ENCODE measurements at places on chromosomes 11 and 22.

- DNase-seq, result no peak
Observed at GRCh38 chr11:47327025-47327424, 25.5 kb downstream of the MYBPC3 start.

DNA sequence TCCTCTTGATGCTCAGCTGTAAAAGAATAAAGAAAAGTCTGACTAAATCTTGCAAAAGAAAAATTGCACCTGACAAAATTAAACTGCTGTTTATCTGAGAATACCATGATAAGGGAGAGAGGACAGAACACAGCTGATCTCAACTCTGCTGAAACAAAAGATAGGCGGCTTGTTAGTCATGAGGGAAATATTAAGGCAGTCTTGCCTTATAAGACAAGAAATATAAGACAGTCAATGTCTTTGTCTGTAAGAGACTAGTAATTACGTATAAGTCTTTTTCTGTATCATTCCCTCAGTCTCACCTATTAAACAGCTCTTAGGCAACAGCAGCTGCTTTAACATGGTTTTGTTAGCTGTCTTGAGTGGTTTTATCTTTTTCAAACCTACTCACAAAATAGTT, 296.6 kb downstream of the LUZP2 start:
- no peak for DNase-seq

GRCh38 chr11:46327829-46328228, 19.4 kb upstream of the DGKZ start:
- DNase-seq, result no peak

GRCh38 chr11:2663506-2663905, 36.3 kb downstream of the KCNQ1OT1 start:
- DNase-seq, result no peak

GRCh38 chr11:44630511-44631210, 65.2 kb downstream of the CD82 start:
- DNase-seq, result no peak

GRCh38 chr11:97814325-97814959, 1206.3 kb upstream of the CNTN5 start:
- DNase-seq, result no peak

GRCh38 chr22:46557736-46558480, 20.5 kb upstream of the CELSR1 start:
- no peak for DNase-seq

DNA sequence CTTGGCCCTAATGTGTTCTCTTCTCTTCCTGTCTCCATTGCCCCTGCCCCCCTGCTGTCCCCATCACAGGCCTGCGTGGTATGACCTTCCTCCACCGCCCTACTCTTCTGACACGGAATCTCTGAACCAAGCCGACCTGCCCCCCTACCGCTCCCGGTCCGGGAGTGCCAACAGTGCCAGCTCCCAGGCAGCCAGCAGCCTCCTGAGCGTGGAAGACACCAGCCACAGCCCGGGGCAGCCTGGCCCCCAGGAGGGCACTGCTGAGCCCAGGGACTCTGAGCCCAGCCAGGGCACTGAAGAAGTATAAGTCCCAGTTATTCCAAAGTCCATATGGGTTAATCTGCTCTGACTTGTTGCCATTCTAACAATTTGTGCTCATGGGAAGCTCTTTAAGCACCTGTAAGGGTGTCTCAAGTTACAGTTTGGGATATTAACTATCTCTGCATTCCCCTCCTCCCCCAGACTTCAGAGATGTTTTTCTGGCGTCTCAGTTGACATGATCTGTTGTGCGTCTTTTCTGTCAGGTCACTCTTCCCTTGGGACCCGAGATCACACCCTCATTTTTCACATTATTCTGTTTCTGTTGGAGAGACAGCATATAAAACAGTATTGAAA, 60.0 kb downstream of the COMMD9 start:
- no peak for DNase-seq

DNA sequence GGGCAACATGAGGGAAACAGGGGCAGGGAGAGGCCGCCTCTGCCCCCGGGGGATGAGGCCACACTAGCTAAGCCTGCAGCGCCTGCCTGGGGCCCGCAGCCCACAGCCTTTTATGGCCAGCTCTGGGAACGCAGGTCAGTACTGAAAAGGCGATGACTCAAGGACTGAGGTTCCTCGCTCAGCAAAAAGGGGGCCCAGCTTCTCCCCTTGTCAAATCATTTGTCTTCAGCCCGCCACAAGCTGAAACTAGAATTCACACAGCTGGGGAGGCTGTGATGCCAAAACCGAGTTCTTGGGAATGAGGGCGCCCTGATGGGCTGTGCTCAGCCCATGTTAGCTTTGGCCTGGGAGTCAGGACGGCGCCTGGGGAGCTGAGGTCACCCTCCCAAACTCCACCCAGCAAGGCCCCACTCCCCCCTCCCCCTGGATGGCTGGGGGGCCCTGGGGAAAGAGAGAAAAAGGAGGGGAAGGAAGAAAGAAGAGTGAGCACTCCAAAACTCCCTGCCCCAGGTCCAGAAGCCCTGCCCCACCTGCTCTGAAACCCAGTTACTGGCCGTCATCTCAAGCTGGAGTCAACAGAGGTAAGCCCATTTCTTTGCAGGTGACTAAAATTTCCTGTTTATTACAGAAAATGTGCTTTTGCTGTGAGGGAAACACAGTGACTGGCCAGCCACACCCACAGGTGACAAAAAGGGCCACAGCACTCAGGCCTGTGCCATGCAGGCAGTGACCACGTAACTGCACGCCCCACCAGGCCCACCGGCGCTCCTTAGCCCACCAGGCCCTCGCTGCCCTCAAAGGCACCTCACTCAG, 13.7 kb downstream of the EHD1 start:
- DNase-seq, result no peak

GRCh38 chr22:22935546-22936157, 48.0 kb downstream of the IGLL5 start:
- DNase-seq, result no peak

- no peak for DNase-seq
Observed at GRCh38 chr11:69230856-69231425, 63.0 kb upstream of the MYEOV start.

- DNase-seq, result no peak
Observed at GRCh38 chr11:122375687-122376399, 259.8 kb upstream of the BLID start.

DNA sequence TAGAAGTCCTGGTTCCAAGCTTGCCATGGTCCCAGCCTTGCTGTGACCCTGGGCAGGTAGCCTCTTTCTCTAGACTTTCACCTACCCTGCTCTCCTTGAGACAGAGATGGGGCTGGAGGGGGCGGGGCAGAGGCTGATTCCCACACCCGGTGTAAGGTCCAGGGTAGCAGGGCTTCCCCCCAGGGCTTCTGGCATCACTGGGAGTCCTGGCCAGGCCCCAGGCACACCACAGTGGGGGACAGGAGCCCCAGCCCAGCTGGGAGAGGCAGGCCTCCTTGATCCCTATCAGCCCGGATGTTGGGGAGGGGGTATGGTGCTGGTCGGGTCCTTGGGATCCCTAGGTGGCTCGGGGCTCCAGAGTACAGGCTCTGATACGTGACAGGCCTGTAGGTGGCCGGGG, 1.7 kb upstream of the NUDT8 start:
- DNase-seq, result no peak

GRCh38 chr11:65607614-65608426, 6.2 kb downstream of the MAP3K11 start:
- no peak for DNase-seq

GRCh38 chr11:12008790-12009616, 577 bp upstream of the DKK3 start:
- DNase-seq, result peak; percentile 44

DNA sequence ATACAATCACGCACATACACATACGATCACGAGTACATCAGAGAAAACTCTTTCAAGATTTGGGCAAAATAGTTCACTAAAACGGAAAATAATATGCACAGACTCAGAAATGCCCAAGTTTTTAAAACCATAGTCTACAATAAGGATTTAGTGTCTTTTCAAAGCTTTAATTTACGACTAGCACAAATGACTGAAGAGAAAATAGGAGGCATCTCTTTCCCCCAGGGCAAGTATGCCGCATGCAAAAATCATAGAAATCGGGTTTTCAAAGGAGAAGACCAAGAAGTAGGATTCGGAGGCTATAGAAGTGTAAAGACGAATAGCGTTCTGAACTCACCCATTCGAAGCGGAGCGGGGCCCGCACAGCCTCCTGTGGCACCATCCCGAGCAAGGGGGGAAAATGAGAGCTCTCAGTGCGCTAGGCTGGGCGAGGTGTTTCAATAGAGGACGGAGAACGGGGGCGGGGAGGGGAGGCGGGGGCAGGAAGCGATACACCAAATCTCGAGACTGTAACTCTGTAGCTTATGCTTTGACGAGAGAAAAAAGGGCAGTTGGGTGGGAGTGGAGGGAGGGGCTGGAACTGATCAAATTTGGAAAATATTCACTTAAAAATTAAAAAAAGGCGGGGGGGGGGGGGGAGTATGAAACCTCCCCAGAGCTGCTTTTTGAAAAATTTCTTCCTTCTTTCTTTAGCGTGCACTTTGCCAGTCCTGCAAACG, 15.8 kb downstream of the BLID start:
- peak; percentile 32 for DNase-seq

DNA sequence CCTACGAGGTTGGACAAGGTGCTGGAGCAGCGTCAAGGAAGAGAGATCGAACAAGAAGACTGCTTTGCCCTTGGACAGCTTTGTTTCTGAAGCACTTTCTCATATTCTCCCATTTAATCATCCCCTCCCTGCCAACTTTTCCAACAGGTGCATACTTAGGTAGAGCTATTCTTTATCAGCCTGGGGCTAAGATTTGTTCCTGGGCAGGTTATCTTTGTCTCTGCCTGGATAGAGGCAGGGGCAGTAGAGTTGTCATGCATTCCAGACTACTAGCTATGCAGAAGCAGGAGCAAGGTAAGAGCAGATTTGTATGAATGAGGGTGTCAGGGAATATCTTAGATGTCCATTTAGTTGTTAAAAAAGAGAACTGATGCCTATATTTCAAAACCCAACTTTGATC, 82.3 kb downstream of the PTPRJ start:
- DNase-seq, result no peak

- no peak for DNase-seq
Observed at GRCh38 chr11:16912692-16913111, 101.5 kb downstream of the PLEKHA7 start.

GRCh38 chr11:117621226-117621625, 175.8 kb downstream of the DSCAML1 start:
- no peak for DNase-seq

DNA sequence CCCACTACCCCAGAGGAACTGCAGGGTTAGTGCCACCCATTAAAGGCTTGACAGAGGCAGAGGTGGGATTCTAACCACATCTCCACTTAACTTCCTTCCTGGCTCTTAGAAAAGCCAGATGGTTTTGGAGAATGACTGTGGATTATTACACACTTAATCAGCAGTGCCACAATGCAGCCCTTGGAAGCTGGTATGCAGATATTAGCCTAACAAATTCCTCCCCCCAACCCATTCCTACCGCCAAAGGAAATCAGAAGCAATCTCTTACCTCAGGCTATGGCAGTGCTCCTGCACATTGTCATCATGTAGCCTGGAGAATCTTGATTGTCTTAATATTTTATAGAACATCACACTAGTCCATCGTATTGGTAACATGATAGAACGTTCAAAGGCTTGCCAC, 23.2 kb upstream of the NRGN start:
- DNase-seq, result no peak

DNA sequence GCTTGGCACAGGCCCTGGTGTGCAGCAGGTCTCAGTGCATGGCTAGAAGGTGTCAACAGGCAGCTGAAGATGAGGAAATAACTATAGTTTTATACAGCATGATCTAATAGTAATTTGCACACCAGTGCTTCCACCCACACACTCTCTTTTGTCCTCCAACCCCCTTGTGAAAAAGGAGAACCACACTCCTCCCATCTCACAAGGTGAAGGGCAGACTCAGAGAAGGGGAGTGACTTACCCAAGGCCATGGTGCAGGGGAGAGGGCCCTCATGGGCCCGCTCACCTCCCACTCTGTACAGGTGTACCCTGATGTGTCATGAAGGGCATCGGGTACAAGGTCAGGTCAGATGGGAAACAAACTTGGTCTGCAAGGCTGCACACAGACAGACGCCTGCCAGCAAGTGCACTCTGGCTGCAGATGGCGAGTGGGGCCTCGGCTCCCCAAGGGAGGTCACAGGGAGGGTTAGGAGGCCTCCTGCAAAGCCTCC, 53.4 kb downstream of the DGCR2 start:
- no peak for DNase-seq

DNA sequence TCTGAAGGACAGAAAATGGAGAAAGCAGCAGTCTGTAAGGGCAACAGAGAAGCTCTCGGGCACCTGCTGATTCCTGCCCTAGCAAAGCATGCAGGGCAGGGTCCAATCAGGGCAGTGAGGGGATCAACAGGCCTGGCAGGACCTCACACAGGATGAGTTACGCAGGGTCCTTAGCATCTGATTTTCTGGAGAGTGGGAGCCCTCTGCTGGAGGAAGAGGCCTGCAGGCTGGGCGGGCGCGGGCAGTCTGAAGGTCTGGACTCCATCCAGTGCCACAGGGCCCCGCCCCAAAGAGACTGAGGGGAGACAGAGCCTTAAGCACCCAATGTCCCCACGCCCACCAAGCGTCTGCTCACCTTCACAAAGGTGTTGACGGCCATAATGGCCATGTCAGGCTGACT, 28.9 kb downstream of the AP1B1 start:
- peak; percentile 42 for DNase-seq

- DNase-seq, result no peak
Observed at GRCh38 chr11:37449146-37449545, 851.1 kb upstream of the RAG2 start.

DNA sequence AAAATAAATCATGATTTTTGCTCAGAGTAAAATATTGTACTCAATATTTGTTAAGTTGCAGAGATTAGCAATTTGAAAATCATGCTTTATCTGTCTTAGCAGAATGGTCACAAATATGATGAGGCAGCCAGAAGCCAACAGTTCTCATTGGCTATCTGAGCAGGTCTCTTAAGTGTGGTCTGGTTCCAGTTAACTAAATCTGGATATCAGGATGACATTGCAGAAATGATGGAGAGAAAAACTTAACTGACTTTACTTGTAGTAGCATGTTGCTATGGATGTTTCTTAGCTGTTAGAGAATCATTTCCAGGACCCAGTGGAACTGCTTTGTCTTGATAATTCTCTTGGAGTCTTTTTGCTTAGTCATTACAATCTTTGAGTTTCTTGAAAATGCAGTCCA, 1070.3 kb downstream of the JRKL start:
- DNase-seq, result no peak

GRCh38 chr22:46512683-46513082, 24.7 kb downstream of the CELSR1 start:
- DNase-seq, result no peak

All from amygdala (tissue), 56 donors.